Stimulated activated CD8-positive, alpha-beta memory T cell treated with anti-CD3 and anti-CD28 coated beads, Interleukin-4, amount 100 ng/mL, for 4 hours (primary cell): ENCODE measurements at places on chromosomes 7 and 10.

GRCh38 chr10:58637352-58637751, 124.7 kb downstream of the BICC1 start:
- no peak for DNase-seq

DNA sequence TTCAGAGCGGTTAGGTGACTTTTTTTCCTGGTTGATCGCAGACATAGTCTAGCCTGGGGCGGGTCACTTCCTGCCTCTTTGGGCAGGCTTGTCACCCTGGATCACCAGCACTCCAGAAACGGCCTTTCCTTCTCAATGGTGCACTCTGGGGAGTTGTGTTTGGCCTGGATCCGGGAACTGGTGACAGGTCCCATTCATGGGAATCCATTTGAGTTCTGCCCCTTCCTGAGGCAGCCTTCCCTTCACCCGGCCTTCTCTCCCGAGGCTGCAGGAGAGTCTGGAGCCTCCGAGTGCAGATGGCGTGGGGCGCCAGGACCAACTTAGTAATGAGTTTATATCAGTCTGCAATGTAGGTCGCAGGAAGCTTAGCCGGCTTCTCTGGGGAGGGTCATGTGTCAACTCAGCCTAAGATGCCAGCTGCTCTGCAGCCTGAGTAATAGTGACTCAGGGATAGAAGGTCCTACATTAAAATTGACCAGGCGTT, 54.2 kb downstream of the TACR2 start:
- no peak for DNase-seq

- no peak for DNase-seq
Measured at GRCh38 chr7:143892527-143893300, 9.3 kb downstream of the TCAF1 start.

GRCh38 chr10:3428826-3429225, 256.2 kb upstream of the PITRM1 start:
- no peak for DNase-seq

GRCh38 chr7:91609525-91609924, 271.0 kb downstream of the MTERF1 start:
- DNase-seq: no peak

DNA sequence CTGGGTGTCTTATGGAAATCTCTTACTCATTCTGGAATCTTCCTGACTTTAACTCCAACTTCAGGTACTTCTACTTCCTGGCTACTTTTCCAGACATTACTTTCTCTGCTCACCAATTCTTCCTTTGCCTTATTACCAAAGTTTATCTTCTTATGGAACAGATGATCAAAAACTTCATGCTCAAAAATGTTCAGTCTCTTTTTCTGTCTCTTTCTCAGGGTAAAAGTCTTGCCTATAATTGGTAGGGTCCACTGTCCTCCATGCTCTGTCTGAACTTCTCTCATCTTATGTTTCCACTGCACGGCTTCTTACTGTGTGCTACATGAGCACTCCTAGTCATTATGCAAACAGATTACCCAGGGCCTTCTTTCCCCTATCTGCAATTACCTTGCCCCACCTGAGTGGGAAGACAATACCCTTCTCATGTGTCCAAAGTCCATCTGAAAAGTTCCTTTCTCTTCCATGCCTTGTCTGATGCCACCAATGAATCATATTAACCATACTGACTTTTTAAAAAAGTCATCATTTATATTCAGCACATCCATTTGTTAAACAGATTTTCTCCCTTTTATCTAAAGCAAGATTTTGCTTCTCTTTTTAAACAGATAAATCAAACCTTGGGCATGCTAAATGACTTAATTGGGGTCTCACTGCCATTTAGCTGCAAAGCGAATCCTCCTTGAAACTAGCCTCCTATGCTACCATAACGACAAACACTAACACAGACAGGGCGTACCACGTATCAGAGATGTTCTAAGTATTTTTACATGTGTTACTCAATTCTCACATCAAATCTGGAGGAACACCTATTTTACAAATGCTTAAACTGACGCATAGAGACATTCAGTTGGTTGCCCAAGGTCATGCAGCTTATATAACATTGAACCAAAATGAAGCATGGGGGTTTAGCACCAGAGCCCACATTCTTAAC, 48.8 kb downstream of the SEMA3C start:
- no peak for DNase-seq

GRCh38 chr10:103852189-103852711, 3.1 kb downstream of the SH3PXD2A start:
- no peak for DNase-seq

DNA sequence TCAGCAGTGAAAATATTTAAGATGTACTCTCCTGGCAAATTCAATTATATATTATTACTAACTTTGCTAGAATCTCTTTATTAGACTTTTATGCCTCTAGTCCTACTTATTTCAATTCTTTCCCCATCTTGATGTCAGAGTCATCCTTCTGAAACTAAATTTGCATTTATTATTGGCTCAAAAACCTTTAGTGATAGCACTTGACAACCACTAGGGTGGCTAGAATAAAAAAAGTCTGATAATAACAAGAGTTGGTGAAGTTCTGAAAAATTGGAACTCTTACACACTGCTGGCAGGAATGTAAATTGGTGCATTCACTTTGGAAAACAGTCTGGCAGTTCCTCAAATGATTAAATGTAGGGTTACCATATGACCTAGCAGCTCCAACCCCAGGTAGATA, 73.8 kb downstream of the LSMEM1 start:
- no peak for DNase-seq

DNA sequence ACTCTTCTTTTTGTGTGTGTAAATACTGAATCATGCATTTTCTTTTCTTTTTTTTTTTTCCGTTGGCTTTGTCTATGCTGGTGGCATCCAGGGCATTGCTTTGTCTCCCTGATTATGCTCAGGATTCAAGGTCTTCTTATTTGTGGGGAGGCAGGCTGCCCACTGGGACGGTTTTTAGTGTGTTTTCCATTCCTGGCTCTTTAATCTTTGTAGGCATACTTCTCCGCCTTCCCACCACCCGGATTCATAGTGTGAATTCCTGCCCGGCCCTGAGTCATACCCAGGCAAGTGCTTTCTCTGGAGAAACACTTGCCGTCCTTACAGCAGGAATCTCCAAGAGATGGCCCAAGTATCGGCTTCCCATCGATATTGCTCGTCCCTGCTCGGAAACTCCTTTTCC, 5.2 kb downstream of the ZNF655 start:
- DNase-seq: no peak

- no peak for DNase-seq
Measured at GRCh38 chr7:150373049-150373801, 4.6 kb downstream of the REPIN1 start.

DNA sequence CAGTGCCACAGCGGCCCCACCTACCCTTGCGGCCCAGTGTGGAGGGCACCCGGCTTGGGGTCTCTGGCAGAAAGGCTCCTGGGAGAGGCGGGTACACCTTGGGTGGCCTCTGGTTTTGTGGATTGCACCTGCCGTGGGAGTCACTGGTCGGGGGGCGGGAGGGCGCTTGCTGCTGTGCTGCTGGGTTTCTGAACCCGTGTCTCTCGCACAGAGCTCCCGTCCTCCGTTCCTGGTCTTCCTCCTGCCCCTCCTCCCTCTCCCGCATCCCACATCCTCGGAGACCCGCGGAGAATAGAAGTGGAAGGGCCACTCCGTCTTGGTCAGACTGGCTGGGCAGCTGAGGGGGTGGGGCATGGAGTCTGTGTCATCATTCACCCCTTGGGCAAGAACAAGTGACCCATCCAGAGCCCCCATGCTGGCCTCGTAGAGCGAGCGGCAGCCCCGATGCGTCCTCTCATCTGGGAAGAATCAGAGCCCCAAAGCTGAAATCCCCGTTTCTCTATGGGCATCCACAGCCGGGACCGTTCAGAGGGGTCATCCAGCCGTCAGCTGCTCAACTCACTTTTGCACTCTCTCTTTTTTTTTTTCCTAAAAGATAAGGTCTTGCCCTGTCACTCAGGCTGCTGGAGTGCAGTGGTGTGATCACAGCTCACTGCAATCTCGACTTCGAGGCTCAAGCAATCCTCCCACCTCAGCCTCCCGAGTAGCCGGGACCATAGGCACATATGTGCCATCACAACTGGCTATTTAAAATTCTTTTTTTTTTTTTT, 4.0 kb downstream of the MAFK start:
- no peak for DNase-seq

DNA sequence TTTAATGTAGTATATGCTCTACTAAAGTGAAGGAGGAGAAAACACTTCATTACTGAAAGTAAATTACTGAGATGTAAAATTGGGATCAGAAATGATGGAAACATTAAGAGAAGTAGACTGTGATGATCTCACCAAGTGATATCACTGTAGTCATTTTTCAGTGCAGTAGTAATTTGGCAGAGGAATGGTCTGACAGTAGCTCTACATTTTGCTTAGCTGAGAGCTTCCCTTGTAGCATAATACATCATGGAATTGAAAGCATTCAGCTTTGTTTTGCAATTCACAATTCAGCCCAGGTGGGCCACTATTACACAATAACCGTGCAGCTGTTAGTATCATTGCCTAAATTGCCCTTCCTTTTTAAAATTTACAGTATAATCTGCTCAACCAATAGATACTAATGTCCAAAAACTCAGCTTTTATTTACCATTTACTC, 19.4 kb upstream of the CABCOCO1 start:
- DNase-seq: no peak

- DNase-seq: no peak
Measured at GRCh38 chr10:67925449-67926005, 41.1 kb downstream of the SIRT1 start.

DNA sequence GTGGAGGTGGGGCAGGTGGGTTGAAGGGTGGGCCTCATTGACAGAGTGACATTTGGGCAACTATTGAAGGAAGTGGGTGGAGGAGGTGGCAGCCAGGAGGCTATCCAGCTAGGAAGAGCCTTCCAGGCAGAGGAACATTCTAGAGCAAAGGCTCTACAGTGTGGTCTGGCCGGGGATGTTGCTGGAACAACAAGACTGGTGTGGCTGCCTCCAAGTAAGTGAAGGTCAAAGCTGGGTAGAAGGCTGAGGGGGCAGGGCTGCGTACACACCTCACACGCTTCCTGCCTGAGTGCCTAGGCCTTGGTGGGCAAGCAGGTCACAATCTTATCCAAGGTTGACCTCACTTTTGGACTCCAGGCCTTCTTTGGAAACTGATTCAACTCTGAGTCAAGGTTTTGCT, 6.6 kb downstream of the CPA1 start:
- DNase-seq: no peak

DNA sequence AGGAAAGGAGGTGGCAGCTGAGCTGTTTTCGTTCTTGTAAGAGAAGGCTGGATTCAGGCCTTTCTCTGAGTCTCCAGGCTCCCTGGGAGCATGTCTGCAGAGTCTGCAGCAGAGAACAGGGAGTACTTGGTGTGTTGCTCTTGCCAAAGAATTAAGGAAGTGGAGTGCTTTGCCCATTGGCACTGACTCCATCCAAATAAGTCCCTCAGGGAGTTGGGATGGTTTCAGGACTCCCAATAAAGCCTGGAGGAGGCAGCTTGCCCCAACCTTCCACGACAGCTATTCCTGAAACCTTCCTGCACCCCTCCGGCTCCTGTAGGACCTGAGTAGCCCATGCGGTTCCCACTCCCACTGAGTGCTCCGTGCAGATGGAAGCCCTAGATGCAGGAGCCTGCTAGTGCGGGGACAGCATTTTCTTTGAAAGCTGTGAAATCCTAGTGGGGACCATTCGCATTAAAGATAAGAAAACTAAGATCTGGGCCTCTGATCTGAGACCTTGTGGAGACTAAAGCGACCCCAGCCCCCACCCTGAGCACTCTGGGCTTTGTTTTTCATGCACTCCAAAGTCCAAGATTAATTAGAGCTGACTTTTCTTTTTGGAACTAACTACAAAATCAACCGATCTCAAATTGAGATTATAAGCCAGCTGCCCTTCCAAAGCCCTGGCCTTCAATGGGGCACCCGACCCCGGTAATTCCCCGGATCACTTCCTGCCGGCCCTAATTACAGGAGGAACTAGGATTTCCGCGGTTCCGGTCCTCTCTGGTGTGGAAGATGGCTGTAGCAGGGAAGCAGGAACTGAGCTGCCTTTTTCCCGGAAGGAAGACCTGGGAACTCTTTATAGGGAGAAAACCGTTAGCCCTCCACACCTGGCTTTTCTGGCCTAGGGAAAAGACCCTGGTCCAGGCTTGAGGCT, 110.2 kb downstream of the COL13A1 start:
- no peak for DNase-seq

GRCh38 chr7:13126347-13126746, 438.9 kb downstream of the ARL4A start:
- DNase-seq: no peak

DNA sequence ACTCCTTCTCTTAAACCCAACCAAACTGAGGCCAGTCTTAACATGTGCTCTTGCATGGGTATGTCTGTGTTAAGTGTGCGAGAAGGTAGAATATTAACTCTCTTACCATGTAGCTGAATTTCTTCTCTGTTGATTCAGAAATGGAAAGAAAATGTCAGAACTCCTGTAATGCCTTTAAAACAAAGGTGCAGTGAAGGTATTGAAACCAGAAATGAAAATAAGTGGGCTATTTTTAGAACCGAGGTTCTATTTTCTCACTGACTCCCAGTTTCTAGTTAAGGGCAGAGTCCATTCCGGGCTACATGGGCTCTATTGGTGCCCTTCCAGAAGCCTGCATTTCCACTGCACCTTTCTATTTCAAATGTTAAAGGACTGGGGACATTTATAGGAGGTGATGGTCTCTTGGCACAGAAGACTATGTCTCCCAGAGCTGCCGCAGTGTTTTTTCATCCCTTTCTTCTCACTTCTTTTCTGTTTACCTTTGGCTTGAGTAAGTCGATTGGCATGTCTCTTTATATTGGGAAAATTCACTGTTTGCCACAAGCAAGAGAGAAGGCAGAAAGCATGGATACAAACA, 174.9 kb downstream of the LRMDA start:
- no peak for DNase-seq

GRCh38 chr7:150994838-150995510, 4.2 kb downstream of the NOS3 start:
- DNase-seq: no peak

- no peak for DNase-seq
Measured at GRCh38 chr10:11236234-11236633, 218.6 kb downstream of the CELF2 start.

GRCh38 chr7:135855846-135856245, 107.2 kb upstream of the FAM180A start:
- no peak for DNase-seq

- no peak for DNase-seq
Measured at GRCh38 chr10:76456197-76456596, 1024.8 kb downstream of the LRMDA start.

- DNase-seq: no peak
Measured at GRCh38 chr7:7808626-7809025, 90.2 kb upstream of the RPA3 start.

DNA sequence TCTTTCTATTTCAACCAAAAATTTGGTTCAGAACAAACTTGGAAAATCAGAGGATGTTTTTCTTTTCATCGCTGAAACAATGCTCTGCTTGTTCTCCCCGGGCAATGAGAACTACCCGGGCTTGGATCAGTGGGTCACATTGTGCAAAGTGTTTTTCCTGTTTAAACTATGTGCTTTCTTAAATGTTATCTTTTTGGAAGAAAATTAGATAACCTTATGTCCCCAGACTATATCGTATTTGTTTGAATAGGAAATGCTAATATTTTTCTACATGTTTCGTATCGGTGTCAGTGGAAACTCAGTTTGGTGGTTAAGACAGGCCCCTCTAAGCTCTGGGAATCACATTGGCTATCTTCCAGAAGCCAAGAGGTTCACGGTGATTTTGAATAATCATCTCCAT, 319.5 kb upstream of the NFE2L3 start:
- DNase-seq: no peak

- no peak for DNase-seq
Measured at GRCh38 chr7:46210467-46210866, 289.4 kb upstream of the IGFBP3 start.

- no peak for DNase-seq
Measured at GRCh38 chr7:87475359-87476178, at the start of gene ABCB4. Gene ABCB4, minus strand, starts transcription at chr7:87475680. Its CDS starts 215 bp downstream, at chr7:87475465.
